GM23248 (cell line): ENCODE measurements at places on chromosomes 2 and 18. TPM values are rescaled to one million over a fixed set of nuclear protein-coding genes. Genes with fewer than 3 reads are reported as not detected.

DNA sequence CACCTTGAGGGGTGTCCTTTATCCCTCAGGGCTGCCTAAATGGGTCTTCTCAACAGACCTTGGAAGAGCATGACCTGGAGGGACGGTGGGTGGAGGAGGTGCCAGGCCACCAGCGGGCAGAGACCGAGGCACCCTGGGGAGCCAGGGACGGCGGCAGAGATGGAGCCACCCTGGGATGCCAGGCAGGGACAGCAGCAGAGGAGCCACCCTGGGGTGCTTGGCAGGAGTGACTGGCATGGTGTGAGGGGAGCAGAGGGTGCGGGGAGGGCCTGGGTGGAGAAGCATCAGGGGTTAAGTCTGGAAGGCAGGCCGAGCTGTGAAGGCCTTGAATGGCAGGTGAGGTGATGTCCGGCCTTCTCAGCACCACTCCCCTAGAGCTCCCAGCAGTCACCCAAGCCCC lies 56.1 kb downstream of the CIB4 start:
- no peak for DNase-seq

The LYG2 gene
- not detected in 2 replicates for total RNA-seq

- no peak for DNase-seq
These were observed 49.5 kb upstream of the FZD5 start for GRCh38 chr2:207819021-207819797.

The KIF5C gene
- 0.11 and 0.13 TPM in 2 replicates for total RNA-seq

The NEU4 gene
- not detected in 2 replicates for total RNA-seq

GRCh38 chr18:25739376-25739775 lies 351.0 kb downstream of the SS18 start:
- DNase-seq = no peak

GRCh38 chr2:29213888-29214291 lies 98.7 kb downstream of the CLIP4 start:
- peak; percentile 27 for DNase-seq

DNA sequence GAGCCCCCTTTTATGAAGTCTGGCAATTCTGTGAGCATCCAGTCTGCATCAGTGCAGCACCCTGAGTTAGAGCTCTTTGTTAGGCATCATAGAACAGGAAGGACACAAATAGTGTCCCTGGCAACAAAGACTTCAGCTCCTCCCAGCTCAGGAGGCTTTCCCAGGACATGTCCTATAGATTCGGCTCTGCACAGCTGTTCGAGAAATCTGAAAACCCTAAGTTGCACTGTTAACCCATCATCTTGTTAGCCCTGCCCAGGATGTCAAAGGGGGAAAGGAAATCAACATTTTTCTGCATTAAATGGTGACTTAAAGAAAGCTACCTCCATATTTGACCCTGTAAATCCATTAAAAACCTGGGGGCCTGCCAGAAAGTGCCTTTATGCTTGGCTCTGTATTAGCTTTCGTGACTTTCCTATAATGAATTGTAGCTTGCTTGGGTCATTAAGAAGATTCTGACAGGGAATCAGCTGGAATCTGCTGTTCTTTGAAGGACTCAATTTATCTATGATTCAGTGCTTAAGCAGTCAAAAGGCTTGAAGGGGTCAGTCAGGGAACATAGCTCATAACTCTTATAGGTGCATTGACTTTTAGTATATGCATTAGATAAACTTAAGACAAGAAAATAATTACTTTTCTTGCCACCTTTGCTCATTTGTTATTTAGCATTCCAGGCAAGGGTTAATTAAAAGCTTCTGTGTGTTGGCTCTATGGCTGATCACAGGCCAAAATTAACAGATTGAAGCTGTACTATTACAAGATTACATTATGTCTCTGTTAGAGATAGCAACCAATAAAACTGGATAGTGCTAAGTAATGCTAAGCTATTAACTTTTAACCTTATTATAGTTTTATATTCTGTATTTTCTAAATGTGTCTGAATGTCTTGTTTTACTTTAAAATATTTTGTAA lies 20.6 kb downstream of the ERMN start:
- peak; percentile 70 for DNase-seq

DNA sequence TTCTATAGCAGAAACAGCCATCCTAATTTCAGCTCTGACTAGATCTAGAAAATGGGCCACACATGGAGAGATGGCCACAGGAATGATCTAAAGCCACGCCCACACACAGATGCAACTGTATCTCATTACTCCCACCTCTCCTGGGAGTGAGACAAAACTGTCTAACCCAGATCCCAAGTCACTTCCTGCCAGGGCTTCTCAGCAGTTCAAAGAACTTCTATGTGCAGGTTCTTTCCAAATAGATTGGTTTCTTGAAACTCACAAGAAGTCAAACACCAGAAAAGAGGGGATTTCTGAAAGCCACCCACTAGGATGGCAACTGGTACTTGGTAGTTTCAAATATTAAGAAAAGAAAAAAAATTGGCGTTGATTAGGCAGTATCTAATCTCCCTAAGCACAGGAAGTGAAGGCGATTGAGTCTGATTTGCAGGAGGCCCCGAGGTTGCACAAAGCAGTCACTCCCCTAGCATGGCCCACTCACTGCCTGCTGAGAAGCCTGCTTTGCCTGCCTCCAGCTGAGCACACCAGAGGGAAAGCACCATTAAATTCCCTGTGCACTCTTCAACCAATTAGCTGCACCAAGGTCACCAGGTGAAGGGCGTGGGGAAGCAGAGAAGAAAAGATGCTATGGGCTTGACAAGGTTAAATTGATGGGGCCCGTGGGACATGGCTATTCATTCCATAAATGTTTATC lies 51.1 kb downstream of the PAPOLG start:
- peak; percentile 87 for DNase-seq

GRCh38 chr2:53952519-53952918 lies 18.3 kb downstream of the PSME4 start:
- no peak for DNase-seq

DNA sequence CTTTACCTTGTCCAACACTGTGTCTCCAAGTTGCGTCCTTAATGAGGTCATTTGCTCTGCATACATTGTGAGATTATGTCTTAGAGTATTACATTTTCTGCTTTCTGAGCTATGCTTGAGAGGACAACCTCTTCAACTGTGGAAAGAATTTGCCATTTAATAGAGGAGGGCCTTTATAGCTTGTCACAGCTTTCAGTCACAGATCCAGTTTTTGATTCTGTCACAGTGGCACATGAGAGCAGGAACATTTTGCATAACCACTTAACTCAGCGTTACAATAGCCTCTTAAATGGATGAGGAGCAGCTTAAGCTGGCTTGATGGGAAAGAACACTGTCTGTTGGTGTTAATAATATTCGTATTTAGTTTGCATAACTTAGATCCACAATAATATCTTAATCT lies 63.0 kb downstream of the RHBDD1 start:
- DNase-seq = no peak

The HOXD3 gene
- total RNA-seq = 3.2 and 5.2 TPM in 2 replicates

The DSEL gene
- total RNA-seq = 126 and 132 TPM in 2 replicates

DNA sequence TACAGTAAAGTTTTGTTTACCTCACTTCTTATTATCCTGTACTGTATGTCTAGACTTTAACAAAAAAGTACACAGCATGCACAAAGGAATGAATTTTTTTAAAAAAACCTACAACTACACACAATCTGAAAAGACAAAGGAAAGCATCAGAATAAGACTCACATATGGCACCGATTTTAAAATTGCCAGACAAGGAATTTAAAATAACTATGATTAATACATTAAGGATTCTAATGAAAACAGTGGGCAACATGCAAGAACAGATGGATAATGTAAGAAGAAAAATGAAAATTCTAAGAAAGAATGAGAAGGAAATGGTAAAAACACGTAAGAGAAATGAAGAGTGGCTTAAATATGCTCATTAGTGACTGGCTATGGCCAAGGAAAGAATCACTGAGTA lies 638.2 kb downstream of the FBXO15 start:
- peak; percentile 47 for DNase-seq

DNA sequence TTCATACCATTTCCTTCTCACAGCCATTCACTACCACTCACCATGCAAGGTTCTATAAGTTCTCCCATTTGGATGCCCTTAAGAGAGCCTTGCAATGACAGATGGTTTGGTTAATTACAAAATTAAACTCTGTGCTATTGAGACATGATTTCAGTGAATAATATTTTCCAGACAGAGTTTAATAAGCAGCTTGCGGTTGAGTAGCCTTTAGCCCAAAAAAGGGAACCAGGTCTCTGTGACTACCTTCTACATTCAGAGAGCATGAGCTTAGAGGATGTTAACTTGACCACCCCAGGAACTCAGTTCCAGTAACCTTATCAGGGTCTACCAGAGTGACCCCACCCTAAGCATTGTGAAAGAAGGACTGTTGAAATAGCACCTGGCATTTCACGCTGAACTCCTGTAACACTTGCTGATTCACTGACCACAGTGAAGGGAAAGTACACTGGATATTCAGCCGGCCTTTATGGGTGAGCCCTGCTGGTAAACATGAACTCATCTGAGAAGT lies 1173.1 kb upstream of the ZEB2 start:
- peak; percentile 90 for DNase-seq

- DNase-seq = no peak
These were observed 14.3 kb downstream of the PRKRA start for GRCh38 chr2:178436662-178437061.

GRCh38 chr2:81942876-81943275 lies 1638.3 kb upstream of the LRRTM1 start:
- DNase-seq = no peak

- DNase-seq = peak; percentile 39
These were observed 1.8 kb downstream of the REL start for GRCh38 chr2:60882971-60883753.

GRCh38 chr2:216015722-216016464 lies 2.5 kb upstream of the MREG start:
- DNase-seq = no peak

DNA sequence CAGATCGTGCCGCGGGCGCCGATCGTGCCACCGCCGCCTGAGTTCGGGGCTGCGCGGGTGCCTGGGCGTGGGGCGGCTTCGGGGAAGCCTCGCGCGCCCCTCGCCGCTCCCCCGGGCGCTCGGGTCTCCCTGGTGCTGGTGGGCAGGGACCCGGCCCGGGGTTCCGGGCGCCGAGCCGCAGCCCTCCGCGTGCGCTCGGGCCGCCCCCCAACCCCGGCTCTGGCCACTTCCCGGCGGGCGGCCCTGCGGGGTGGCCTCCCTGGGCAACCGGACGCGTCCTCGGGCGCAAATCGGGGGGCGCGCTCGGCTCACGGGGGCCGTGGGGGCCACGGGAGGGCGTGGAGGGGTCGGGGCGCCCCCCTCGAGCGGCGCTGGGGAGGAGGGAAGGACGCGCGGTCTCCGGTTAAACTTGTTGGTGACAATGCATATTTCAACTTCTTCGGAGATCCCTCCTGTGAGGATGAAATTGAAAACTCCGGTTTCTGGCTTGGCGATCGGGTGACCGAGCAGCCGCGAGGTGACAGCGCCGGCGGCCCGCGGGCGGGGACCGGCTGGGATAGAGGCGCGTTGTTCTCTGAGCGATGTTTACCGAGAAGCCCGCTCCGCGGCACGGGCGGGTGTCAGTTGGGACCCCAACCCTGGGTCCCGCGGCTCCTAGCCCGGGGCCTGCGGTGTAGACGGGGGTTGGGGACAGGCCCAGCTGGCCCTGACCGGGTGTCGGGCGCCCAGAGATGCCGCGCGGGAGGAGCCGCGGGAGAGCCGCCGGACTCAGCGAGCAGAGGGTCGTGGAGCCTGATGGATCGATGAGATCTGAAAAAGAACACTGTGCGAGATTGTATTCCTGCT lies 676 bp downstream of the SH3BP4 start:
- peak; percentile 50 for DNase-seq

The B3GNT7 gene
- under 0.01 TPM in 1 of 2 replicates, not detected in the other for total RNA-seq

GRCh38 chr2:170895023-170895757 lies 33.9 kb upstream of the GORASP2 start:
- DNase-seq = peak; percentile 72
